Astrocyte (in vitro differentiated cells and primary cell): ENCODE measurements at places on chromosomes 3 and 15.
A peak's percentile ranks its signal among the peaks of the same experiment; 100 is the strongest.

GRCh38 chr3:185595526-185595925 is 9.4 kb downstream of the SENP2 start:
- no peak for DNase-seq

GRCh38 chr3:40178012-40178594 is 131.4 kb upstream of the EIF1B start:
- DNase-seq = no peak

GRCh38 chr15:69391046-69391757 is 22.9 kb upstream of the KIF23 start:
- DNase-seq = no peak

DNA sequence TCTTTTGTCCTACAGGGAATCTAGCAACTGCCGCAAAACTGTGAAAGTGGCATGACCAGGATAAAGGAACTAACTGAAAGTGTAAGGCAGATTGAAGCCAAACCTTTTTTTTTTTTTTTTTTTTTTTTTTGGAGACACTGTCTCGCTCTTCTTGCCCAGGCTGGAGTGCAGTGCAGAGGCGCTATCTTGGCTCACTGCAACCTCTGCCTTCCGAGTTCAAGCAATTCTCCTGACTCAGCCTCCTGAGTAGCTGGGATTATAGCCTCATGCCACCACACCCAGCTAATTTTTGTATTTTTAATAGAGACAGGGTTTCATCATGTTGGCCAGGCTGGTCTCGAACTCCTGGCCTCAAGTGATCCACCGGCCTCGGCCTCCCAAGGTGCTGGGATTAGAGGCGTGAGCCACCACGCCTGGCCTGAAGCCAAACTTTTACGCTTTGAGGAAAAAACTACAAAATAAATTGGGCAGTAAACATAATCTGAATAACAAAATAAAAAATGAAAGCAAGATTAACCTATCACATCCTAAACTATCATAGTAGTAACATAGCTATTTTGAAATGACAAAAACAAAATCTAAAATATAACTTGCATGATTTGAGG is 9.7 kb downstream of the SLTM start:
- DNase-seq = no peak

DNA sequence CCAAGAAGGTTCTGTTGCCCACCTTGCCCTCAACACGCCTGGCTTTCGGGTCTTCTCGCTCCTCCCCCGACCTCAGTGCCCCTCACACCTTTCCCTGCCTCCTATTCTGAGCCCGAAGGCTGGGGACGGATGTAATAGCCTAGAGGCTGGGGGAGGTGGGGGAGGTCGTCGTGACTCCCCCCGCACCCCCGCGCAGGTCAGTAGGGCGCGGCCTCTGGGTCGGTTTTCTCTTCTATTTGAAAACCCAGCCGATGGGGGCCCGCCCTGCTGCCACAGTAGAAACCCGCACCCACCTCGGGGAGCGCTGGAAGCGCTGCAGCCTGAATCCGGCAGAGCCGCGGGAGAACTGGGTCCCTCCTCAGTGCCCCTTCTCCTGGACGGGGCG is 1.0 kb upstream of the RBPMS2 start:
- no peak for DNase-seq

DNA sequence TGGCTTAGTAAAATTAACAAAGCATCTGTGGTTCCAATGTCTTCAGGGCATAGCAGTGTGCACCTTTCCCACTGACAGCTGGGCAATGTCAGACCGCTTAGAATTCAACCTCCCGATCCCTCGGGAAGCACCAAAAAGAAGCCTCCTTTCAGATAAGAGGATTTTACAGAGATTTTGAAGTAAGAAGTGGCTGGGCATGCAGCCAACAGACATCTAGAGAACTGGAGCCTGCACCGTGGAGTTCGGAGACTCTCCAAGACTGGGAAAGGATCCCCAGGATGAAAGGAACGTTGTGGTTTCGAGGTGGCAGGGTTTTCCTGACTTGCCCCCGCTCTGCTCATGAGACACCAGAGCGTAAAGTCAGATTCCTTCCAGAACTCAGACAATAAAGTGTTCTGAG is 5.3 kb downstream of the FAM174B start:
- DNase-seq = peak; percentile 59

- DNase-seq = no peak
These were observed 866 bp upstream of the AADACL2 start for GRCh38 chr3:151732861-151733260.

- peak; percentile 84 for DNase-seq
These were observed 73.0 kb downstream of the ATP10A start for GRCh38 chr15:25790000-25790660.

- DNase-seq = no peak
These were observed 318.6 kb upstream of the LRRFIP2 start for GRCh38 chr3:37492977-37493471.

- DNase-seq = no peak
These were observed 55.8 kb downstream of the ADCY5 start for GRCh38 chr3:123392871-123393620.

DNA sequence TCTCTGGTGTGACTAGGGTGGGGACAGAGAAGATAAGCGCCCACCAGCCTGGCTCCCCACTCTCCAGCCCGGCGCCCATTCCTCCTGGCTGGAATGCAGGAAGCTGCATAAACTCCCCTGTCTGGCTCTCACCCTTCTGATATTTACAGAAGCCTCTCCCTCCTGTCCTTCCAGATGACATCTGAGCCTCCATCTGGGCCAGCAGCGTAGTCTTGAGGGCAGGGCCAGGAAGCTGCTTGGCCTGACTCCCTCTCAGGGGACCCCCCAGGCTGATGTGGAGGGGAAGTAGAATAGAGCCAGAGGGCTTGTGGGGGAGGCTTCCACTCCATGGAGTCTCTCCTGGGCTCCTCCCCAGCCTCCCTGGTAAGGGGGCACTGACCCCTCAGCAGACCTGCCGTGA is 49.9 kb downstream of the LINGO1 start:
- no peak for DNase-seq

DNA sequence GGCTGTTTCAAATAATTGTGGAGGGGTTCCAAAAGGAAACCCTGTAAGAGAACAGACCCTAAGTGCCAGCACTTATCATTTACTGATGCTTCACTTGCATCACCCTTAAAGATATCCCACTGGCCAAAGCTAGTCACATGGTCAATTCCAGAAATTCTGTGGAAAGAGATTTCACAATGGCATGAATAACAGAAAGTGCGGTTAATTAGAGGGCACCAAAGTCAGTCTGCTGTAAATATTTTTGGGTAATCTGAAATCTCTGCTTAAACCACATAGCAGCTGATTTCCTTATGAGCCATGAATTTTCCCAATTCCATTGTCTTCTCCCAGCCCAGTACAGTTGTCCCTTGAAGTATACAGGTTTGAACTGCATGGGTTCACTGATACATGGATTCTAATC is 346.1 kb downstream of the SI start:
- no peak for DNase-seq

- no peak for DNase-seq
These were observed 110.0 kb downstream of the ATG7 start for GRCh38 chr3:11382146-11382745.

GRCh38 chr3:81776643-81777042 is 15.2 kb upstream of the GBE1 start:
- no peak for DNase-seq

GRCh38 chr15:27990521-27991515 is 108.3 kb downstream of the OCA2 start:
- DNase-seq = no peak

- peak; percentile 12 for DNase-seq
These were observed 45.2 kb downstream of the CMC1 start for GRCh38 chr3:28286595-28286994.

DNA sequence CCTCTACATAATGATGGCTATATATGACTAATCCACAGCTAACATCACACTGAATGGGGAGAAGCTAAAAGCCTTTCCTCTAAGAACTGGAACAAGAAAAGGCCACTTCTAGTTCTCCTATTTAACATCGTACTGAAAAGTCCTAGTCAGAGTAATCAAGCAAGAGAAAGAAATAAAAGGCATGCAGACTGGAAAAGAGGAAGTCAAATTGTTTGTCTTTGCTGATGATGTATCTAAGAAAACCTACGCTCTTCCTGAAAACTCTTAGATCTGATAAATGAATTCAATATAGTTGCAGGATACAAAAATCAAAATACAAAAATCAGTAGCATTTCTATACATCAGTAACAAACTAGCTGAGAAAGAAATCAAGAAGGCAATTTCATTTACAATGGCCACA is 116.9 kb downstream of the TP63 start:
- DNase-seq = no peak

GRCh38 chr3:62229908-62230307 is 143.4 kb downstream of the FEZF2 start:
- no peak for DNase-seq

GRCh38 chr3:108500728-108501127 is 9.7 kb downstream of the MYH15 start:
- no peak for DNase-seq

GRCh38 chr15:49610157-49610918 is 10.3 kb downstream of the FAM227B start:
- DNase-seq = no peak

- DNase-seq = no peak
These were observed 205.6 kb downstream of the CADM2 start for GRCh38 chr3:85164436-85164835.

GRCh38 chr3:128464188-128464587 is 2.5 kb downstream of the DNAJB8 start:
- DNase-seq = no peak

GRCh38 chr15:88635318-88635717 is 3.5 kb upstream of the ISG20 start:
- no peak for DNase-seq

DNA sequence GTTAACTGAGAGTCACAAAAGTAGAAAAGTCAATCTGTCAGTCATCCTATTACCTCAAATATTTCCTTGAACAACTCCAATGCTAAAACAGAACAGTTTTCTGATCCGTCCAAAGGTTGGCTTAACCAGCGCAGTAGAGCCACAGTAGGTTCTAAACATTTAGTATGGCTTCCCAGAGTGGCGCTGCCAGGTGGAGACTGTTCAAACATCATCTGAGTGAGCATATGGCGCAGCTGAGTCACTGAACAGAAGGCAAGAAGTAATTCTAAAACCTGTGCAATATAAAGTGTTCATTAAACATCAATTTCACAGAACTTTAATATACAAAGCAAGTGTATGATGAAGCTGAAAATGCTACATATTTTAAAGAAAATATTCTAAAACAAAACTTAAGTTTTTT is 19.9 kb downstream of the CIP2A start:
- no peak for DNase-seq

GRCh38 chr15:97521381-97522285 is 438.9 kb upstream of the ARRDC4 start:
- peak; percentile 11 for DNase-seq

- DNase-seq = no peak
These were observed 400.6 kb downstream of the VPS13C start for GRCh38 chr15:61659566-61660190.

DNA sequence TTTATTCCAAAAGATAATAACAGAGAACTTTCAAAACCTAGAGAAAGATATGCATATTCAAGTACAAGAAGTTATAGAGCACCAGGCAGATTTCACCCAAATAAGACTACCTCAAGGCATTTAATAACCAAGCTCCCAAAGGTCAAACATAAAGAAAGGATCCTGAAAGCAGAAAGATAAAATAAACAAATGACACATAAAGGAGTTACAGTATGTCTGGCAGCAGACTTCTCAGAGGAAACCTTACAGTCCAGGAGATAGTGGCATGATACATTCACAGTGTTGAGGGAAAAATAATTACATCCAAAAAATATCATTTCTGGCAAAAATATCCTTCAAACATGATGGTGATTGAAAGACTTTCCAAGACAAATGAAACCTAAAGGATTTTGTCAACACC is 185.8 kb upstream of the POU1F1 start:
- DNase-seq = no peak

DNA sequence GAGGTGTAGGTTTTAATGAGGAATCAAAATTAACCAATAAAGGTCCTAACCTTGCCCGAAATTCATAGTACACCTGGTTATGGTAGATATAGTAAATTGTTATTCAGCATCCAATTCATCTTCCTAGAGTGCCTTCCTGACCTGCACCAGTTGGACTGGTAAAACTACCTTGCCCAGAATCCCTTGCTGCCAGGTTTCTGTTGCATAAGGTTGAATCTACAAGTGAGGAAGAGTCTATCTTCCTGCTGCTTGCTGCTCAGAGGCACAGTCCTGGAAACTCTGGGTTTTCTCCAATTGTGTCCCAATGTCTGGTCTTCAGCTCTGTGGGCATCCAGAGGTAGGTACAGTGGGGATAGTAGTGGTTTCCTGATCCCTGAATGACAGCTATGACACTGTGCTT is 17.3 kb downstream of the CCDC54 start:
- DNase-seq = no peak

GRCh38 chr3:16848007-16848406 is 36.7 kb upstream of the PLCL2 start:
- DNase-seq = no peak

DNA sequence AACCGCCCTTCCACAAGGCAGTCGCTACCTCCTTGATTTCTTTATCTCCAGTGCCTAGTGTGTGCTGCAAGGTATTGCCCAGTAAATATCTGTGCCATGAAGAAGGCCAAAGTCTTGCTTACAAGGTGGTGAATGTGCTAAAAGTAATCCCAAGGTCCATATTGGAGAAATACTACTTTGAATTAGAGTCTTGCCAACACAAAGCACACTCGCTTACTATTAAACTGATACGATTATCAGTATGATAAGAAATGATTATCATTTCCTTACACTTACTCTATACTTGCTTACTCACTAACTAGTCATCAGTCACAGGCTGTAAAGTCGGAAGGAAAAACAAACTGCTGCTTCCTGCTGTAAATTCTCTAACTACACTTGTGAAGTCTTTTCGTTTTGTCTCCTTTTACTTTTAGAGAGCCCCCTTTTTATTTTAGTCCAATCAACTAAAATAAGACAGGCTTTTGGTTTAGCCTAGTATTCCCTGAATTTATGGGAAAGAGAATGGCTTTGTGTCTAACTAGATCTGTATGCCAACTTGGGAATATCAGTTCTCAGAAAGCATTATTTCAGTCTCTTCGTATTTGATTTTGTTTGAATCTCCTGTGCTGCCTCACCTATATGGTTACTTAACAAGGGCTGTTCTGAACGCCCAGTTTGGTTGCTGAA is 107.1 kb upstream of the TSC22D2 start:
- DNase-seq = no peak

DNA sequence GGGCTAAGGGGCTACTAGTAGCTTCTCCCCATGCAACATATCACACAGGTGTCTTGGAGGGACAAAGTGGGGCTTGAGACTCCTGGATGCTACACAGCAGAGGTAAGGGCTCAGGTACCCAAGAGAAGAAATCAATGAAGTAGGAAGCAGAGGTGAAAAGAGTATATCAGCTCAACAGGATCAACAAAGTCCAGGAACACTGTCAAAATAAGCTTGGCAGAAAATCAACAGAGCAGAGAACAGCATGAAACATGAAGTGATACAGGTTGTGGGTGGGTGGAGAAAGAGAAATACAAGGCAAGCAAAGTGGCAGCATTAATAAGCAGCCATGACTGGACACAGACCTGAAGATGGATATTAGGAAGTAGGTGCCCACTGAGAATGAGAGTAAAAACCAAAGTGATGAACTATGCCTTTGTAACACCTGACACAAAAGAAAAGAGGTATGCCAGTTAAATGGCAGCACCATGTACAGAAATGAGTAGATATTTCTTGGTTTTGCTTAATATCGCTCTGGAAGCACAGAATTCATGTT is 637.4 kb downstream of the FHIT start:
- DNase-seq = no peak

GRCh38 chr15:98718426-98719136 is 70.2 kb downstream of the IGF1R start:
- no peak for DNase-seq
